ENCODE measurements at places on chromosomes 13 and 19. TPM values are rescaled to one million over a fixed set of nuclear protein-coding genes. Genes with fewer than 3 reads are reported as not detected.
A peak's percentile ranks its signal among the peaks of the same experiment; 100 is the strongest.

Gene MBD3L2
- total RNA-seq, result not detected

DNA sequence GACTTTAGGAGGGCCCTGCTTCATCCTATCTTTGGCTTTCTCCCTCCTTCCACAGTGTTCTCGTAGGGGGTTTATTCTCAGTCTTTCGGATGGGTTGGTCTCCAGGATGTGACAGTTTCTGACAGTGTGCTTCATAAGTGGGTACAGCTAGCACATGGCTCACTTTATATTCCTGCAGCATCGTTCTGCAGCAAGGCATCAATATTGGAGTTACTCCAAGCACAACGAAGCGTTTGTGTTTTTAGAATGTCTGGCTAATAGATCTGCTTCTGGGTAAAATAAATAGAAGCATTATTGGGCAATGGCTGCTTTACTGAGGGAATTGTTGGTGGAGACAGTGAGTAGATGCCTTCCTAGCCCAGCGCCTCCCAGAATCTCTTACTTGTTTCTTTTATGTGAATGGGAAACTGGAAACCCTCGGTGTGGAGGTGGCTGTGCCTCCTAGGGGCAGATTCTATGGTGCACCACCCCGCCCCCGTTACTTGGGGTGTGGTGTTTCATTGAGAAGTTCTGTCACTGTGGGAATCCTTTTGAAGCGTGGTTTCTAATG is 2.0 kb downstream of the FARP1 start:
- no peaks in the 10 kb centered on the region for H3K36me3 ChIP-seq
- no peaks in the 10 kb centered on the region for H3K27me3 ChIP-seq
- DNase-seq, result no peak
- no peak overlapping the region for H3K27ac ChIP-seq
- no peak overlapping the region for H3K4me3 ChIP-seq

DNA sequence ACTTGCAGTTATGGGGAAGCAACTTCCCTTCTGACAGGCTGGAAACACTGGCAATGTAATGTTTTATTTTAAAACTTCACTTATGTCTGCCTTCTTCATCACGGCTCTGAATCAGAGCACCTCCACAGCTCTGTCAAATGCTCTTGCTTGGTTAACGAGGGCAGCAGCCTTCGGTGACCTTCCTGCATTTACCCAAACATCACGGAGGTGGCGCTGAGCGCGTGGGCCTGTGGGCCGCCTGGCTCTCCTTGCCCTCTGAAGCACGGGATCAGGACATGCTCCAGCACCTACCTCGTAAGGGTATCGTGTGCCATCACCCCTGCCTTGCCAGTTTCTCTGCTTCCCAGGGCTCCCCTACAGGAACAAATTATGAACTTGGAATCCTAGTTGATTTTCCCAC is 310.0 kb downstream of the TEX29 start:
- H3K4me1 ChIP-seq, result no peaks in the 10 kb centered on the region
- H3K27me3 ChIP-seq, result no peaks in the 10 kb centered on the region
- no peaks in the 10 kb centered on the region for H3K36me3 ChIP-seq
- no peak overlapping the region for H3K4me3 ChIP-seq
- no peak for DNase-seq

Gene NKG7
- total RNA-seq, result 0.98 TPM

Gene JSRP1
- total RNA-seq, result not detected

Gene PINLYP
- 0.59 TPM for total RNA-seq

- no peak for DNase-seq
- peaks cover 29% of the 10 kb centered on the region for H3K4me1 ChIP-seq
- H3K27me3 ChIP-seq, result no peaks in the 10 kb centered on the region
- no peaks in the 10 kb centered on the region for H3K36me3 ChIP-seq
Measured at GRCh38 chr13:112723771-112724170, 33.9 kb downstream of the ATP11A start.

DNA sequence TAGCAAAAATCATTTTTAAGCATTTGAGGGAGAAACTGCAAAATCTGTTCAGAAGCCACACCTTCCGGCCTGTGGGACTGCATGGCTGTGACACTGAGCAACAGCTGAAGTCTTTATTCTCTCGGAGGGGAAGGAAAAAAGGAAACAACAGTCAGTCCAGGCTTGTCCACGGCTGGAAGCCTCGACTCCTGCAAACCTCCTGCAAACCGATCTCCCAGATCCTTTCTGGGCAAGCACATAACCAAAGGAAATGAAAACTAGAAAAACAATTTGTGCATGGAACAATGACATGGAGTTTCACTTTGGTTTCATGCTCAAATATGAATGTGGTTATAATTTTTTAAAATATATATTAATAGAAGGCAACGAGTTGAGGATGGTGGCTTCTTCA is 1.0 kb downstream of the COL4A1 start:
- no peaks in the 10 kb centered on the region for H3K4me1 ChIP-seq
- DNase-seq, result no peak
- peak overlapping the region; percentile 55 for H3K4me3 ChIP-seq
- peak overlapping the region; percentile 50 for H3K27ac ChIP-seq
- no peaks in the 10 kb centered on the region for H3K36me3 ChIP-seq

DNA sequence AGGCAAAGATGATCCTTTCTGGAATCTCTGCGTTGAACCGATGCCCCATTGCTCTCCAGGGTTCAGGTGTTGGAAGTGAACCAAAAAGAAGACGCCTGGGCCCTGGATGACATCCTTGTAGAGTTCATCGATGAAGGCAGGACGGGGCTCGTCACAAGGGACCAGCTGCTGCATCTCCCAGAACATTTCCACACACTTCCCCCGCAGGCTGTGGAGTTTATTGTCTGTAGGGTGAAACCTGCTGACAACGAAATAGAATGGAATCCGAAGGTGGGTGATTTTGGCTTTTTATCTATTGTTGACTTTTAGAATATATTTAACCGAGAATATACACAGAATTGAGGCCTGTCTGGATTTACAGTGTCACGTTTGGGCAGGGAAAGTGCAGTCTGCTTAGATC is 58.4 kb downstream of the SLC7A9 start:
- H3K4me3 ChIP-seq, result no peak overlapping the region
- DNase-seq, result no peak
- H3K36me3 ChIP-seq, result no peaks in the 10 kb centered on the region
- H3K27ac ChIP-seq, result no peak overlapping the region
- H3K4me1 ChIP-seq, result no peaks in the 10 kb centered on the region

- H3K27me3 ChIP-seq, result no peaks in the 10 kb centered on the region
- H3K27ac ChIP-seq, result no peak overlapping the region
- DNase-seq, result no peak
- H3K4me1 ChIP-seq, result no peaks in the 10 kb centered on the region
- no peaks in the 10 kb centered on the region for H3K36me3 ChIP-seq
Measured at GRCh38 chr19:28907534-28907933, 305.4 kb downstream of the UQCRFS1 start.

Data from pancreas (tissue), 10 donors.